Immature natural killer cell (primary cell): ENCODE measurements at places on chromosomes 7 and 10. TPM values are rescaled to one million over a fixed set of nuclear protein-coding genes. Genes with fewer than 3 reads are reported as not detected.

Gene PNLIPRP2
- not detected for polyA plus RNA-seq

Gene CLEC2L
- not detected for polyA plus RNA-seq

Gene ZNF736
- 0.54 TPM for polyA plus RNA-seq

DNA sequence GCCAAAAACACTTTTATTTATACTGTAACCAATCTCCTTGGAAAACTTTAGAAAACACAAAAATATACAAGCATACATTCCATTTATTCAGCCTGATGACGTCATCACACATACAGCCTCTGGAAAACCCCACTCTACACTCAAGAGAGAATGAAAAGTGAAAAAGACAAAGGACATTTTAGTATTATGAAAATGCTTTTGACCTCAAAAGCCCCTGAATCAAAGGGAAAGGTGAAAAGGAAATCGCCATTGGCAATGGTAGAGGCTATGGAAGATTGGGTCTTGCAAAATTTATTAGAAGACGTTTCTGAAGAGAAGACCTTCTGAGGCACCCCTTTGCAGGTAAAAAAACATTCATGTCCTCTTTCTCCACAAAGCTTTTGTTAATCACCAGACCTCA lies 82.9 kb upstream of the STRIP2 start:
- H3K4me1 ChIP-seq, result no peaks in the 10 kb centered on the region
- H3K27me3 ChIP-seq, result no peaks in the 10 kb centered on the region
- H3K4me3 ChIP-seq, result no peak overlapping the region
- H3K27ac ChIP-seq, result no peak overlapping the region

Gene SLC29A4
- 0.51 TPM for polyA plus RNA-seq

GRCh38 chr7:102080434-102081243 lies 206.0 kb upstream of the SH2B2 start:
- peaks cover 25% of the 10 kb centered on the region for H3K4me1 ChIP-seq
- DNase-seq, result no peak
- H3K27ac ChIP-seq, result no peak overlapping the region

Gene AFAP1L2
- 1.2 TPM for polyA plus RNA-seq

DNA sequence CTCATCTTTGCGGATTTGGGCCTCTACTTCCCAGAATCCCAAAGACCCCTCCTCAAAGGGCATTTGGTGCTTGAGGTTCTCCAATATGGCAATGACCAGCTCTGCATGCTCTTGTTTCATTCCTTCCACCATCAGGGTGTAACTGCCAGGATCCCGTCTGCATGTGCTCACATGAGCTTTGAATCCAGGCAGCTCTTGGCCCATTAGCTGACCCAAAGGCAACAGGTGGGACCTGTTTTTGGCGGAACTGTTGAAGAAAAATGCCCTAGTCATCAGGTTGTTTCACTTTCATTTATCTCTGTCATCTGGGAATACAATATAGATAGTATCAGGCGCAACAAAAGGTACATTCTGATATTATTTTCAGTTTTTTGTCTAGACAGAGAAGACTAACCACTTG lies 159.1 kb upstream of the TCF7L2 start:
- H3K4me3 ChIP-seq, result no peak overlapping the region
- H3K27me3 ChIP-seq, result no peaks in the 10 kb centered on the region
- no peak overlapping the region for H3K27ac ChIP-seq
- H3K36me3 ChIP-seq, result peaks cover 9% of the 10 kb centered on the region
- DNase-seq, result no peak
- H3K4me1 ChIP-seq, result no peaks in the 10 kb centered on the region

Gene UMAD1
- 16.9 TPM for polyA plus RNA-seq

GRCh38 chr10:105834261-105835059 lies 1193.4 kb downstream of the SORCS3 start:
- H3K4me1 ChIP-seq, result peaks cover 8% of the 10 kb centered on the region
- no peaks in the 10 kb centered on the region for H3K27me3 ChIP-seq
- DNase-seq, result no peak
- H3K27ac ChIP-seq, result no peak overlapping the region
- H3K4me3 ChIP-seq, result no peak overlapping the region

DNA sequence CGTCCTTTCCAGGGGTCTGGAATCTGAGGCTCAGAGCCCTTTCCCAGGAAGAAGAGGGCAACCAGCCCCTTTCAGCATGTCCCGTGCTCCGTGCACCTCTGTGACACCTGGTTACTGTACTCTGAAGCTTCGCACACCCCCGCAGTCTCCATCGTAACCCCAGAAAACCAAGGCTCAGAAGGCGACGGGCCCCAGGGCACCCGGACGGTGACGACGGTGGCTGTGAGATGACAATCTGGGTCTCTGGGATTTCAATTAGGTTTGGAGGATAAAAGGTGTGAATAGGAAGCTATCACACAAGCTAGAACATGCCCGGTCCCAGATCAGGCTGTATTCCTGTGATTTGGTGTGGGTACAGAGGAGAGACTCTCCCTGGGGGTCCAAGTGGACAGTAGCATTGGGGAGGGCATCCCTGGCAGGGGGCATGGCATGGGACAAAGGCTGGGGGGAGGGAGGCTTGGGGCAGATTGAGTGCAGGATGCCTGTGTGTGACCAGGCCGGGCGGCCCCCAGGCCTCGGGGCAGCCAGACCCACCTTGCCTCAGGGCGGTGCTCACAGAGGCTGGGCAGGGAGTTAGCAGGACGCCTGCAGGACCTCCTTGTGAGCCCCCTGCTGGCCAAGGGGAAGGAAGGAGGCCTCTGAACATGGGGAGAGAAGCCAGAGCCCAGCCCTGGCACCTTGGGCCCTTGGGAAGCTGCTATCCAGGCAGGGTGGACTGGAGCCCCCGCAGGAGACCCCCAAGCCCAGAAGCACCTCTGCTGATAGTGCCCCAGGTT lies 23.4 kb upstream of the PSMG3 start:
- H3K4me3 ChIP-seq, result no peak overlapping the region
- no peaks in the 10 kb centered on the region for H3K36me3 ChIP-seq
- no peak for DNase-seq
- no peaks in the 10 kb centered on the region for H3K4me1 ChIP-seq

Gene FAM20C
- polyA plus RNA-seq, result not detected

Gene ZNF239
- not detected for polyA plus RNA-seq

DNA sequence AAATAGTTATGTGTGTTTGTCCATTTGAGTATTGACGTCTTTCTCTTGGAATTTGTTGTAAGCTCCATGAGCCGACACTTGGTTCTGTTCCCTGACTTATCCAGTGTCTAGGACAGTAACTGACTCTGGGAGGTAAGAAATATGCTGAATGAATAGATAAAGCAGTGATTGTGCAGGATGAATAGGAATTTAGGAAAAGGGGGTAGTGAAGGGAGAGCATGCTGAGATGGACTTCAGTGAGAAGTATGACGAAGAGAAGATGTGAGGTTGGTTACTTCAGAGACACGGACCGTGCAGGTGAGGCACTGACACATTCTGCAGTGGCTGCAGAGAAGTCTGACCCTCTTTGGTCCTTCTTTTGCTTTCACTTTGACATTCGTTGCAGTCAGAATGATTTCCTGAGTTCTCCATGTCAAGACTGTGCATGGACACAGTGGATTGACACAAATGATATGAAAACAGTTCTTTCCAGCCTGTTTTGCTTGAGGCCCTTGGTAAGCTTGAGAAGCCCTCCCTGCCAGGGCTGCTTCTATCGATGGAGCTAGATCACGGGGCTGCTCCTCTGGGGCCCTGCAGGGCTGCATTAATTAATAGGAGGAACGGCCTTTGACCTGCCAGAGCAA lies 261.5 kb upstream of the SORCS1 start:
- no peak overlapping the region for H3K27ac ChIP-seq
- H3K36me3 ChIP-seq, result no peaks in the 10 kb centered on the region
- H3K4me3 ChIP-seq, result peak overlapping the region; percentile 42
- no peaks in the 10 kb centered on the region for H3K4me1 ChIP-seq

- H3K27me3 ChIP-seq, result no peaks in the 10 kb centered on the region
- no peak overlapping the region for H3K27ac ChIP-seq
- H3K4me3 ChIP-seq, result no peak overlapping the region
- H3K4me1 ChIP-seq, result no peaks in the 10 kb centered on the region
- H3K36me3 ChIP-seq, result no peaks in the 10 kb centered on the region
Observed at GRCh38 chr7:107463139-107464078, 6.4 kb upstream of the GPR22 start.

GRCh38 chr7:148058753-148059152 lies 531.8 kb upstream of the C7orf33 start:
- H3K4me1 ChIP-seq, result no peaks in the 10 kb centered on the region
- no peak for DNase-seq
- H3K36me3 ChIP-seq, result no peaks in the 10 kb centered on the region
- H3K4me3 ChIP-seq, result no peak overlapping the region

Gene OR2A42
- not detected for polyA plus RNA-seq

- H3K36me3 ChIP-seq, result no peaks in the 10 kb centered on the region
- no peak overlapping the region for H3K4me3 ChIP-seq
- peaks cover 1% of the 10 kb centered on the region for H3K27me3 ChIP-seq
- no peak overlapping the region for H3K27ac ChIP-seq
- H3K4me1 ChIP-seq, result peaks cover 2% of the 10 kb centered on the region
- DNase-seq, result peak; percentile 53
Observed at GRCh38 chr7:155796381-155797261, 15.6 kb downstream of the SHH start.

Gene OR2A7
- polyA plus RNA-seq, result not detected

Gene DLX6
- not detected for polyA plus RNA-seq
